ENCODE measurements at places on chromosomes 3 and 15. TPM values are rescaled to one million over a fixed set of nuclear protein-coding genes. Genes with fewer than 3 reads are reported as not detected.
A peak's percentile ranks its signal among the peaks of the same experiment; 100 is the strongest.

DNA sequence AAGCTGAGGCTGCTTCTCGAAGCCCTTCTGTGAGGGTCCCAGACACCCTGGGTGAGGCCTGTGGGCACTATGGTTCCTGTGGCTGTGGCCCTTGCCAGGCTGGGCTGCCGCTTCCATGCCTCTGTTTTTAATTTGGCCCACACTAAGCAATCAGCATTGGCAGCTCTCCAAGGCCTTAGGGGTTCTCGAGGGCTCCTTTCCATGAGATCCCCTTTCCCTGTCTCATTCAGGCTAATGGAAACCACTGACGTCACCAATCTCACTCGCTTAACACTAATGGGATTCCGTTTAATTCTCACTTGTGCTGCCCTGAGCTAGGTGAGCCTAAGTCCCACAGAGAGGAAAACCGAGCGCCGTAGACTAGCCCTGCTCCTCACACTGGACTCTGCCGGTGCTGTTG lies 60.2 kb upstream of the RAB6B start:
- ATAC-seq, result no peak

The MUSTN1 gene
- total RNA-seq, result 6.8 TPM

The B4GALT4 gene
- 9.6 TPM for total RNA-seq

DNA sequence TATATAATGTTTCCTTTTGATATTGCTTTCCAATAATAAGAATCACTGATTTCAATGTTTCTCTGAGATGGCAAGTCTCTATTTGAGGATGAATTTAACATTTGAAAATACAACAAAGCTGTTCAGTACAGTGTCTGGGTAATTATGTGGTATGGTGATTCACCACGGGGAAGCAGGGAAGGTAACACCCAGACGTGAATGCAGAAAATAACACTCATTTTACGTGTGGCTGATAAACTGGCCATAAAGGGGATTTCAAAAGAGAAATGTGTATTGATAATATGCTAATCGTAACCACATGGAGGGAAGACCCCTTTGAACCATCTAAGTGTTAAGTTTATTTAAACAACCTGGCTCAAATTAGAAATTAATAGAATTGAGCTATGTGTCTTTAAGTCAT lies 344.6 kb downstream of the GRM7 start:
- ATAC-seq, result no peak

GRCh38 chr3:129475863-129476262 lies 35.8 kb downstream of the IFT122 start:
- ATAC-seq, result no peak

- ATAC-seq, result peak; percentile 69
Measured at GRCh38 chr15:36407647-36408046, 171.8 kb upstream of the CDIN1 start.
